Head of caudate nucleus (tissue), 42 donors: ENCODE measurements at places on chromosomes 1 and 21.

GRCh38 chr1:108054396-108054795 lies 89.4 kb upstream of the VAV3 start:
- DNase-seq = no peak

GRCh38 chr1:111769517-111770146 lies 13.9 kb downstream of the DDX20 start:
- no peak for DNase-seq

- no peak for DNase-seq
Observed at GRCh38 chr1:223242382-223242955, 99.4 kb upstream of the TLR5 start.

DNA sequence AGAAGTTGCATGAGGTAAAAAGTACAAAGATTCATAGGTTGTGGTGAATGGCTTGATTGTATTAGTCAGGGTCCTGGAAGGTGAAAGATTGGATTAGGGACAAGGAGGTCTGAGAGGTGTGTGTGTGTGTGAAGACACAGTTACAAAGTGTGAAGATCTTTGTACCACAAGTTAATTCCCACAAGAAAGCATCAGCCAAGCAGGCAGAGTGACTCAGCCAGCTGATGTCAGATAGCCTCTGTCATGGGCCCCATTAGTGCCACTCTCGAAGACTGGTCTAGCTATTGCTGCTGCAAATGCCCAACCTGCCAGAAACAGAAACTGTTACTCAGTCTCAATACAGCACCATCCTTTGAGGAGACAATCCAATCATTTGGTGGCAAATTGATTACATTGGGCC lies 96.5 kb downstream of the DTL start:
- DNase-seq = no peak

DNA sequence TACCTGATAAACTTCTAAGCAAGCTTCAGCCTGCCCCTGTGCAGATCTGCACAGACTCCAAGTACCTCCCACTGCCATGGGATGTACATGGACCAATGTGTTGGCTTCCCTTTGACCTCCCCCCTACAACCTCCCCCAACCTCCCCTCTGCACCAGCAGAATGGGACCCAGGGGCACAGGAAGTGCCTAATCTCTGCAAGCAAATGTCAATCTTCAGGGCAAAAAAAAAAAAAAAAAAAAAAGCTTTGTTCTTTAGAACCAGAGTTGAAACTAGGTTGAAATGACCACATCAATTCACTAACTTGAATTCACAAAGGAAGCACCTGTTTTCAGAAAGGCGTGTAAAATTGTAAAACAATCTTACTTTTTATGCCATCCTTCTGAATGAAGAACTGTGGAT lies 53.9 kb upstream of the TIAM1 start:
- no peak for DNase-seq

DNA sequence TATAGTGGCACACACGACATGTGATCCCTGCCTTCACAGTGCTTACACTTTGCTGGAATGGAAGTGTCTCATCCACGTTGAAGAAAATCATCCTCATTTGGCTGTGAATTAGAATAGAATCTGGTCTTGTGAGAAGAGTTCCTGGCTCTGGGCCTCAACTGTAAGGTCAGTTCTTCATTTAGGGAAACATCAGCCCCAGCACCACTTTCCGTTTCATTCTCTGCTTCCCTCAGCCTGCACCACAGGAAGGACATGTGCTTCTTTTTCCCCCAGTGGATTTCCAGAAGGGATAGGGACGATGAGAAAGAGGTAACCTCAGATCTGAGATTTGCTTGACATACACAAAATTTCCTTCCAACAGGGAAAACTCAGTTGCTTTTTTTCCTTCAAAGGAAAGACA lies 3.7 kb upstream of the ALX3 start:
- DNase-seq = no peak

GRCh38 chr1:202007805-202008489 lies 2.4 kb upstream of the ELF3 start:
- no peak for DNase-seq
